ENCODE measurements at places on chromosomes 6 and 20.

- DNase-seq, result no peak
Observed at GRCh38 chr6:23308166-23308565, 738.8 kb downstream of the HDGFL1 start.

DNA sequence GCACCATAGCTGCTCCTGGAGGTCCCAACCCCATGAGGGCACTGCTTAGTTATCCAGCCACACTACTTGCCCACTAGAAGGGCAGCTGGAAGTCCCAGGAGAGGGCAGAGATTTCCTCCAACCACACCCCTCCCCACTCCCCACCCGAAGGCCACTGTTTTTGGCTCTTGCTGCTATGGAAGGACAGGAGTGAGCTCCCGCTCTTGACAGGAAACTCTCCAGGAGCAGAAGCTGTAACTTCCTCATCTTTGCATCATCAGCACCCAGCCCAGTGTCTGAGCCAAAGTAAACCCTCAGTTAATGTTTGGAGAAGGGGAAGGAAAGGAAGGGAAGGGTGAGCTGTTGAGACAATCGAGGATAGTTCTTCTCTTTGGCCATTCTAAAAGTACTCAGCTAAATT is 120.7 kb downstream of the MTFR2 start:
- no peak for DNase-seq

DNA sequence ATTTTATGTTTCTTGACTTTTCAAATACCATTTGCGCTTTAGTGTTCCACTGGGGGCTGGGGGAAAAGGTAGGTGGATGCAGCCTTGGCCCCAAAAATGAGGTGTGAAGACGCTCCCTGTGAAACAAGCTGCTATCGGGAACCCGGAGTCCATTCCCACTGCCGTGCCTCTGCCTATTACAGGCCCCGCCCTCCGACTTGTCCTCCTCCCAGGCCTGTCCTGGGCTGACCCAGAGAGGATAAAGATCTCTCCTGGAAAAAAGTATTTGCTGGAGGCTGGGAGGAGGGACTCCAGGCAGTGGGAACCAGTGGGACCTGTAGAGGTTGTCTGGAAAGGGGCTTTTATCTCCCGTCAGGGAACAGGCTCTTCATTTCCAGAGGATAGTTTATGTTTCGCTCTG is 215.0 kb downstream of the SLC24A3 start:
- DNase-seq, result peak; percentile 35

DNA sequence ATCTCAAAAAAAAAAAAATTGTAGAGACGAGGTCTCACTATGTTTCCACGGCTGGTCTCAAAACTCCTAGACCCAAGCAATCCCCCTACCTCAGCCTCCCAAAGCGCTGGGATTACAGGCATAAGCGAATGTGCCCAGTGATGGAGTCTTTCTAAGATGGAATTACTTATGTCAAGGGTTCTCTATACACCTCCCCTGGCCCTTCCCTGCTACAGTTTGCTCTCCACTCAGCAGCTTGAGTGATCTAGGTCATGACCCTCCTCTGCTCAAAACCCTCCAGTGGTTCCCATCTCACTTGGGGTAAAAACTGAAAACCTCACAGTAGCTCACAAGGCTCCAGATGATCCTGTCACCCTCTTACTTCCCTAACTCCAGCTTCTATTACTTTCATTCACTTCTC is 1.8 kb upstream of the DNPH1 start:
- no peak for DNase-seq

DNA sequence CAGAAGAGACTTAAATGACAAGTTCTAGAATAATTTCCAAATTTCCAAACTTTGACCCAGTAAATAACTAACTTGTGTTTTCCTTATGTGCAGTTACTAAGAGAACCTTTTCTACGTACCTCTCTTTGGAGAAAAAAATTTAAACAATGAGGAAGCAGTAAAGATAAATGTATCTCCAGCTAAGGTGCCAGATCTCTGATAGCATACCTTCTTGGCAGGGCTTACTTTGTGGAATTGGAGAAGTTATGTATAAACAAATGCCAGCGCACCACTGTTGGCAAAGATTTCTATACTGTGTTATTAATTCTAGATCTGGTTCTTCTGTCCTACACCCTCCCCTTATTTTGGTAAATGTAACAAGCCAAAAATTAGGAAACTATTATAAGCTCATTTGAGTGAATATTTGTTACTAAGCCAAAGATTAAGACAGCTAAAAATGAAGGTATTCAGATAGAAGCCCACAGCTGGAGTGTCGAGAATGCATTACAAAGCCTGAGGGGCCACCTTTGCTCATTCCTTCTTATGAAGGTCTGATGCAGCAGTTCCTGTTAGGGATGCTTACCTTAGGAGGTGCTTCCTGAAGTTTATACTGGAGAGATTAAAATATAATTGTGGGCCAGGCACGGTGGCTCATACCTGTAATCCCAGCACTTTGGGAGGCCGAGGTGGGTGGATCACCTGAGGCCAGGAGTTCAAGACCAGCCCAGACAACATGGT is 373.1 kb upstream of the SOX4 start:
- no peak for DNase-seq

GRCh38 chr20:56631318-56631989 is 2.3 kb downstream of the TFAP2C start:
- DNase-seq, result no peak

GRCh38 chr6:99520855-99521632 is 5.8 kb upstream of the USP45 start:
- DNase-seq, result peak; percentile 83

DNA sequence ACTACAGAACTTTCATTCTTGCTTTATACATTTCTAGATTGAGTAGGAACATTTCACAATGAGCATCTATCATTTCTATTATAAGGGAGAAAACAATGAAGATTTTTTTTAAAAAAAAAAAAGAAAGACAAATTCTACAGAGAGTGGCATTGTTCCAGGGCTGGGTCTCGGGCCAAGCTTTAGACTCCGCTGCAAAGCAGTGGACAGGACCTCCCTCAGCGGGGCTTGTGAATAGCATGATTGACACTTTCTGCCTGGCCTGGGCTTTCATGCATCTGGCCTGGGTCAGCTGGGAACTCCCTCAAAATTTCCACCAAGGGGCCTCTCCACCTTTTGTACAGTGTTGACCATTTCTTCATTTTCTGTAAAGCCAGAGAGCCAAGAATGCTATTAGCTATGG is 55.8 kb upstream of the HIVEP2 start:
- no peak for DNase-seq

GRCh38 chr6:30882204-30882758 is 2.0 kb upstream of the DDR1 start:
- DNase-seq, result no peak

DNA sequence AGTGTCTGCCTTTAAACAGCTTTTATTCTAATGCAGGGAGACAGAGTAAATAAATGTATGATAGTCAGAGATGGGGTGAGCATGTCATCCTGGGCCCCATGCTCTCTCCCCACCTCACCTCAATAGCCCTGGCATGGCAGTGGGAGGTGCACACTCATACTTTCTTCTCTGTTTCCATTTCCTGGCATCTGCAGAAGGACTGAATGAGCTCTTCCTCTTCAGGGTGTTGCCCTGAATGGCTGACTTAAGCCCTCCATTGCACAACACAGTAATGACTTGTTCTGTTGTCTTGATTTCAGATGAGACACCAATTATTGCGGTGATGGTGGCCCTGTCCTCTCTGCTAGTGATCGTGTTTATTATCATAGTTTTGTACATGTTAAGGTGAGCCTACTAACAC is 57.0 kb upstream of the GNRH2 start:
- DNase-seq, result no peak

DNA sequence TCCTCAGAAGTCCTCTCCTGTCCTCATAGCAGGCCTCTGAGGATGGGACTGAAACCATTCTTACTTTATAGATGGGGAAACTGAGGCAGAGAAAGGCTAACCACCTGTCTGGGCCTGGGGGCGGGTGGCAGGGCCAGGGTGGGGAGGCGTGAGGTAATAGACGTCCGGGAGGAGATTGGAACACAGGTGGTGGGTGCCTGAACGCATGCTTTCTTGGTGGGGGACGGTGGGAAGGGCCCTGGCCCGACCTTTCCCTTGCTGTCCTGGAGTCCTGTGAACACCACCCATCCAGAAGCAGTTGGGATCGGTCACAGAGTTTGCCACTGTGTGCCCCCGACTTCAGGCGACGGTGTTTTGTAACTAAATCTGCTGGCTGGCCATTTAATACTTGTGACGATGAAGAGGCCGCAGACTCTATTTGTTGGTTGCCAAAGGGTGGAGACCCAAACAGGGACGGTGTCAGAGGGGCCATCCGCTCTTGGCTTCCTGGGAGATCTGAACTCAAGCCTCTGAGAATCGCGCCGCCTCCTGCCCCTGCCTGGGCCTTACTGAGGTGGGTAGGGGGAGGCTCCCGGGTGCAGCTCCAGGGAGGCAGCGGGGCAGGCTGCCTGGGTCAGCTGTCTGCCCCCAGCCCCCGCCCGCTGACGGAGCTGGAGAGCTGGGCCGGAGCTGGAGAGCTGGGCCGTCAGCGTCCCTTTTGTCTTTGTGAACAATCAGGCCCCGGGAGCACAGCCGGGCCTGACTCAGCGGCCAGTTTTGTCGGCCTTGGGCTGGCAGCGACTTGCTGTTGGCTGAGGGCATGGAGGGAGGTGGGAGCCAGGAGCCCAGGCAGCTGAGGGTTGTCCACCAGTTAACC is 4.1 kb downstream of the RBM38 start:
- DNase-seq, result no peak

GRCh38 chr6:89267918-89268317 is 47.2 kb downstream of the GABRR2 start:
- DNase-seq, result no peak

DNA sequence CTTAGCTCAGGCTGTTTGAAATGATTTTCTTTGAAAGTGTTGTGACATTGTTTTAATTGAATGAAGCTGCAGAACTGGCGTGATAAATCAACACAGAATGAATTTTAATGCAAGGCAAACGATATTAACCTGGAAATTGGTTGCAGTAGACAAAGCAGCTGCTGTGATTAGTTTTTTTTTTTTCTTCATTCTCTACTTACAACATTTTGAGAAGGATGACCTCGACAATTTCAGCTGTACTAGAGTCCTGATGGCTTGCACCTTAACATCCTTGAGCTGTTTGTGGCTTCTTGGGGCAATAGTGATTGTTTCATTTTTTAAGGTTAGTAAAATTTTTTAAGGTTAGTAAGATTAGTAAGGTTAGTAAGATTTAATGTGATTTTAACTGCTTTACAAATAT is 54.2 kb downstream of the QKI start:
- DNase-seq, result peak; percentile 32

DNA sequence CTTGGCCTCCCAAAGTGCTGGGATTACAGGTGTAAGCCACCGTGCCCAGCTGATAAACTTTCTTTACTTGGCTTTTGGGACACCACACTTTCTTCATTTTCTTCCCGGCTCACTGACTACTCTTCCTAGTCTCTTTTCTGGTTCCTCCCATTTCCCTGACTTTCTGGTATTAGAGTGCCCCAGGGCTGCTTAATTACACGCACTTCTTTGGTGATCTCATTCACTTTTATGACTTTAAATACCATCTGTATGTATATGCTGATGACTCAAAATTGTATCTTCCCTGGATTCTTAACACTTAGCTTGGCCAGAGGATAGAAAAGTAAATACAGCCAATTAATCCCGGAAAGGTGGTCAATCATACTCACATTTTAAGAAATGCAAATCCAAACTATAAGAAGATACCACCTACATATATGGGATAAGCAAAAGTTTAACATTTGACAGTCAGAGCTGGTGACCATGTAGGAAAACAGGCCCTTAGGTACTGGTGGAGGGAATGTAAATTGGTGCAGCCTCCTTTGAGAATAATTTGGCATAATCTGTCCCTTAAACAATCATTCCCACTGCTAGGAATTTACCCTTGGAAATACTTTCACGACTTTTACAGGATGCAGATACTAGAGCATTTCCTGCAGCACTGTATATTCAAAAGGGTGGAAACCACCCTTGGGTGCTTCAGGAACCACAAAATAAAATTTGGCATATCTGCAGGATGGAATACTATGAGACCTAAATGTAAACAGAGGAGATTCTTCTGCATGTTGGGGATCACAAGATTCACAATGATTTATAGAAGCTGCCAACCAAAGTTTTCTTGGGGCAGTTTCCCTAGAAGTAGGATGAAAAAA is 9.4 kb upstream of the NANP start:
- no peak for DNase-seq

- no peak for DNase-seq
Observed at GRCh38 chr20:59403261-59403961, 103.0 kb downstream of the EDN3 start.

GRCh38 chr6:96575359-96575758 is 12.4 kb downstream of the FHL5 start:
- no peak for DNase-seq

GRCh38 chr6:135722679-135723078 is 128.8 kb upstream of the PDE7B start:
- DNase-seq, result no peak

DNA sequence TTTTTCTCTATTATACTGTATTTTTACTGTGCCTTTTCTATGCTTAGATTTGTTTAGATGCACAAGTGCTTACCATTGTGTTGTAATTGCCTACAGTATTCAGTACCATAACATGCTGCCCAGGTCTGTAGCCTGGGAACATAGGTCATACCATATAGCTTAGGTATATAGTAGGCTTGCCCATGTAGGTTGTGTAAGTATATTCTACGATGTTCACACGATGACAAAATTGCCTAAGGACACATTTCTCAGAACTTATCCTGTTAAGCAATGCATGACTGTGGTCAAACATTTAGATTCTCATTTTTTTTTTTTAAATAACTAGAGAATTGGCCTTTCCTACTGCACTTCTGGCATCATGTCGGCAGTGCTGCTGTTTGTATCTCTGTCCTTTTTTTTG is 253.7 kb upstream of the SUPT3H start:
- DNase-seq, result no peak

DNA sequence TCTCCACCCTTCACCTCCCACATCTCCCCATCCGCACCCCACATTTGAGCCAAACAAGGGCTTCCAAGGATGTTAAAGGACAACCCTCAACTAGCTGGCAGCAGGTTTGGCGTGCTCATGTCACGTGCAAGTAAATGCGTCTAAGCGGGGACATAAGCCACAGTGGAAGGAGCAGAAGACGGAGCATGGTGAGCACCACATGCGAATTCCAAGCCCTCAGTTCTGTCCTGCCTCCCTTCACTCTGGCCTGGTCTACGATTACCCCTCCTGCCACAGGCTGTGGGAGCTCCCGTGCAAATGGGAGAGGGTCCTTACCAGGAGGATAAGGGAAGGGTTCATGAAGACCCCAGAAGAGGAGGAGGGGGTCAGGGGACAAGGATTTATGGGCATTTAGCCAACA is 44.9 kb upstream of the STX16 start:
- no peak for DNase-seq

- DNase-seq, result peak; percentile 71
Observed at GRCh38 chr6:154928325-154928922, 66.7 kb upstream of the TIAM2 start.

- DNase-seq, result peak; percentile 43
Observed at GRCh38 chr20:11740975-11741374, 176.7 kb upstream of the BTBD3 start.

- DNase-seq, result no peak
Observed at GRCh38 chr6:139311831-139312230, 20.0 kb upstream of the TXLNB start.

- no peak for DNase-seq
Observed at GRCh38 chr6:122833021-122833491, 44.0 kb downstream of the SMPDL3A start.

All from SK-N-DZ (cell line).